NCI-H1092 (cell line): ENCODE measurements at places on chromosomes 6 and 20.

DNA sequence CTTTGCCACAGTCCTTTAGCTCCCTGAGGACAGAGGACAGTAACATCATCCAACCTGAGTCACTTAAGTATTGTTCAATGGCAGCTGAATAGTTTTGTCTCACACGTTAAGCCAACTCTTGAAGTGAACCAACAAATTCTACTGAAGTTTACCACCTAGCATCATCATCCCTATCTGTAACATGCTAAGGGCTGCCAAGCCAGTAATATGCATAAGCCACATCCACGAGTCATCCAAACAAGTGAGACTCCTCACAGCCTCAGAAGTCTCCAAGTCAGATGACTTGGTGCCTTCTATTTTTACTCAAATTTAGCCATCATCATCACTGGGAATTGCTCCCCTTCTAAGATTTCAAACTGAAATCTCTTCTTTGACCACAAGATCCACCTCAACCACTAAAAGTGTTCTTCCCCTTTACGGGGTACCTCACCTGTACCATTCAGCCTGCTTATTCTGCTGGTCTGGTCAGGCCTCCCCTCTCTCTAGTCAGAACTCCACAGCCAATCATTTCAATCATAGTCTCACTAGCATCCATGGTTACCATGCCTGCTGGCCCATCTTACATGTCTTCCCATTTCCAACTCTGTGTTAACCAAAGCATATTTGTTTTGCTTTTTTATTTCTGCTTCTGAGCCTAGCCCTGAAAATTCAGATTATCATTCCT lies 73.7 kb downstream of the DTNBP1 start:
- no peak for DNase-seq

- no peak for DNase-seq
Measured at GRCh38 chr6:69866351-69866769, at the start of gene COL19A1. COL19A1 (plus strand) TSS chr6:69866556; CDS start chr6:69879568, 13,012 bp downstream.

DNA sequence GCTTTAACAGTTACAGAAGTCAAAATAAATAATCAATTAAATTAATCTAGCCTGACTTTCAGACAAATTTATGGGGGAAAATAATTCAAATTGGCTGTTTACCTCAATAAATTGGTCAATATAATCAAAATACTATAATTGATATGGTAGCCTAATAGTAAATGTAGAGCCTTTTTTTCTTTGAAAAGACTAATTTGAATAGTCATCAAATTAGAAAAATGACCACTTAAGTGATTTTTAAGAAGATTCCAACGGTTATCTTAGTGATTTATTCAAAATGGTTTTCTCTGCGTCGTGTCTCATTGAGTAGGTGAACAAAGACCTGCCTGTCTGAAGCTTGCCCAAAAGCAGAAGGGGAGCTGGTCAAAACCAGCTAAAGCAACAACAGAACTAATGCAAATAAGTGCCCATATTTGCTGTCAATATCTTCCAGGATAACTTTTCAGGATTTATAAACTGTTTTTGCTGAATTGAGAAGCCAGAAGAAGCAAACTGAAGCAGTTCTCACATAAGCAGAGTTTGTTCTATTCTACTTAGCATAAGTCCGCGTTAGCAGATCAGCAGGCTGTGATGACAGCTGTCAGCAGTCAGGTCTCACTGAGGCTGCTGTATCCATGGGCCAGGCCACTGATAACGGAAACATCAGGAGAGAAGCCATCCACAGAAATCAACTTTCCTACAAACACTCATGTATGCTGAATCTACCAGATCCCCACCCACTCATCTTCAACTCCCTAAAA lies 7.0 kb downstream of the RCAN2 start:
- DNase-seq, result no peak

- peak; percentile 15 for DNase-seq
Measured at GRCh38 chr6:125714441-125715090, 34.9 kb upstream of the HEY2 start.

DNA sequence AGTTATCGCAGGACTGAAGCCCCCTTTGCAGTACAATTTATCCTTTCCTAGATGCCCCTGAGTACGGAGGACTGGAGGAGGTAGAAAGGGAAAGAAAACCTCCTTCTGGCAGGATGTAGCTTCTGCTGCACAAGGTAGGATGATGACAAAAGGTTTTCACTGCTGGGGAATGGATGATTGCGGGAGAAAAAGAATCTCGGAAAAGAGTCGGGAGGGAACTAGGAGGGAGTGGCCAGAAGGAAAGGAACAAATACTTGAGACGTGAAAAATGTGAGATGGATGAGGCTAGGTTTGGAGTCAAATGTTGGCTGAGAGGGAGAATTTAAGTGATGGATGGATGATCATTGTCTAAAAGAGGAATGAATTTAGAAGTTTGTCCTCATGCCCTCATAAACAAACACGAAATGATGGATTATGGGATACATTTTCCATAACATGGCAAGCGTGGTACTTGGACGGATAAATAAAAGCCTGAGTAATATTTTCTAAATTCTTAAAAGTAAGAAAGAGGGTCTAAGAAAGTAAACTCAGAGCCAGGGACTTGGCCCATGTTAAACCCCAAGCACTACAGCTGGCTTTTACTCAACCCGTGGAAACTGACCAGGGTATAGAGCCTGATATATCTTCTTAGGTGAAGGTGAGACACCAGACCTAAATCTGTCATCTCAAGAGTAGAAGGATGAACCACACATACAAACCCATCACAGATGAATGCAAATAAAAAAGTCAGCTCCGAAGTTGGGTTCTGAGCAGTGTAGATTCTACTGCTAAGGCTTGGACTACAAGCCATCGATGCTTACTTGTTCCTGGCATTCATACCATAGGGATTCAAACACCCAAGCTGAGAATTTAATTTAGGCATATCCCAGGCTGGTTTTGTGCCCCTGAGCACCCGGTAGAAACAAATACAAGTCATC lies 72.4 kb downstream of the HFE start:
- no peak for DNase-seq

GRCh38 chr6:141398949-141399348 lies 733.8 kb upstream of the GJE1 start:
- no peak for DNase-seq

DNA sequence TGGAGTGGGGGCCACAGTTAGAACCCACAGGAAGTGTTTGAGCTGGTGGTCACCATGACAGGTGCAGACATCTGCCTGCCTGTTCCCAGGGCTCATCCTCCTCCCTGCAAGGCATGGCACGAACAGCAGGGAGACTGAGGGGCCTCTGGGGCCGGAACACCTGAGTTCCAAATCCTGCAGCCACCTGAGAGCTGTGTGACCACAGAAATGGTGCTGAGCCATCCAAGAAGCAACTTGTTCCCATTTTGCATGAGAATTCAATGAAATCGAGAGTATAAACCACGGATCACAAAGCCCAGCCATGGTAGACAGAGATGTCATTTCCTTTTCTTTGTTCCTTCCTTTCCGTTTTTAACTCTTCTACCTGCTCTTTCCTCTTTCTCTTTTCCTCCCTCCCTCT lies 268.6 kb downstream of the FOXA2 start:
- DNase-seq, result no peak

DNA sequence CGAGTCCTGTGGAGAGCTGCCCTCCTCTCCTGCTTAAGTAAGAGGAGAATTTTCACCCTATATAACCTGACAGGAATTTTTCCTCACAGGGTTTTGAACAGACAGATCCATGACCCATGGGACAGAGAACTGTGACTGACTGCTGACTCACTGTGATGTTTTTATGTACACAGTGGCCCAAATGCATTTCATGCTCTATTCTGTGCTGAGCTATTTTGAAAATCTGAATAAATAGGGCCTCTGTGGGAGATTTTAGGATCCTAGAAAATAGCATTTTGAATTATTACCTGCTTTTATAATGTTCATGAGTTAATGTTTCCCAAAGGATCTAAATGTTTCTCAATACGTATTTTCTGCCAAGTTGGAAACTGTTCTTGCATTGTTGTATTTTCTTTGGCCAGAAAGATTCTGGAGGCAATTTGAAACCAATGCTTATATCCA lies 577.4 kb downstream of the HTR1B start:
- DNase-seq, result no peak

GRCh38 chr6:4853782-4854511 lies 77.7 kb downstream of the CDYL start:
- DNase-seq, result no peak

DNA sequence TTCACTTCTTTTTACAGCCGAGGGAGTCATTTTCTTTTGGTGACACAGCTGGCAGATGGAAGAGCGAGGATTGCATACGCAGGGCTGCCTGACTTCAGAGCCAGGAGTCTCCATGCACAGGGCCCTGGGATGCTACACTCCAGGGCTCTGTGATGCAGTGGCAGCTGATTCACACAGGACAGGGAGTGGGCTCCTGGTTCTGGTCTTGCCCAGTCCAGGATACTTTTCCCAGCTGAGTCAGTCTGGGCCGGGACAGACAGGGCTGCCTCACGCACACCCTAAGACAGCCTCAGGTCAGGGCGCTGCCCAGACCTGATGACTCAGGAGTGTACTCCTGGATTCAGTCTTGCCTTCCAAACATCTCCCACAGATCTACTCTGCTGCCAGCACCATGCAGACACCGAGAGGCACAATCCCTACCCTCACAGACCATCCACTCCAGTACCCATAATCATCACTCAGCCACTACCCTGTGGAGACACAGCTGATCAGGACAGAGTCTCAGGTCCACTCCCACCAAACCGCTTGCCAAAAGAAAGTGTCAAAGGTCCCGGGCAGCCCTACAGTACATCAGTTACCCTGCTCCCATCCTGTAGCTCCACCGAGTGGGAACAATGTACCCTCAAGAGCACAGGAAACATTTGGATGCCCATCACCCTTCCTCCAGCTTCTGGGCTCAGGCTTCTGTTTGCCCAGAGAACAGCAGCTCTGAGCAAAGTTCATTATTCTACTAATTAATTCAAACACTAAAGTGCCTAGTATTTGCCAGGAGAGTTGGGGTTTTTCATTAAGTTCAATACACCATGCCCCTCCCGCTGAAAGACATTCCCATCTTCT lies 11.5 kb downstream of the SDC4 start:
- DNase-seq, result no peak

GRCh38 chr6:87182321-87182720 lies 27.0 kb downstream of the ZNF292 start:
- DNase-seq, result no peak

GRCh38 chr6:162058281-162058875 lies 669.2 kb downstream of the PRKN start:
- no peak for DNase-seq

GRCh38 chr6:4806337-4806725 lies 30.1 kb downstream of the CDYL start:
- DNase-seq, result no peak

DNA sequence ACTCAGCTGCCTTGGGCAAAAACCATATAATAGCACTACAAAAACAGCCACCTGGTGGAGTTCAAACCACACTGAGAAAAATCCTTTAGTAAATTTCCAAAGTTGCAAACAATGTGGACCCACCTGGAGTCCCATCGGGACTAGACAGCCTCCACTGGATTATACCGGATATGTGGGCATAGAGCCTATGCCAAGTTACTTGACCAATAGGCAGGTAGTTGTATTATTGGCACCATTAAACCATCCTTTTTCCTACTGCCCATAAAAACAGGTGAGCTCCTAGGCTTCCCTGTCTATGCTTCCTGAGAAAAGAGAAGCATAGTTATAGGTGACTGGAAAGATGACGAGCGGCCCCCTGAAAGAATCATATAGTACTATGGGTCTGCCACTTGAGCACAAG lies 51.7 kb upstream of the ADGRF4 start:
- DNase-seq, result no peak

DNA sequence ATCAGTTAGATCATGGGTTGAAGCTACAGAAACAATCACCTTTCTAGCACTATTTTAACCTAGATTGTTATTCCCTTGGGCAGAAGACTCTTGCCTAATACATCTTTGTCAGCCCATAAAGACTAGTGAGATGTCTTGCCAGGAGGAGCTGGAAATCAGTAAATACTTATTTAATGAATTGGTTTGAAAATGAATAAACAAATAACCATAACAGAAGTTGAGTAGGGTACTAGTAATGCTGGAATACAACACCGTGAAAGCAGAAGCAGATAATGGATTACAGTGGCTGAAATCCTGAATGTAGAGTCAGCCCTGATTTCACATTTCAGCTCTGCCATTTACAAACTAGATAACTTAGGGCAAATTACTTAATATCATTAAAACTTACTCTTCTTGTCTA lies 236.1 kb downstream of the PACRG start:
- no peak for DNase-seq

DNA sequence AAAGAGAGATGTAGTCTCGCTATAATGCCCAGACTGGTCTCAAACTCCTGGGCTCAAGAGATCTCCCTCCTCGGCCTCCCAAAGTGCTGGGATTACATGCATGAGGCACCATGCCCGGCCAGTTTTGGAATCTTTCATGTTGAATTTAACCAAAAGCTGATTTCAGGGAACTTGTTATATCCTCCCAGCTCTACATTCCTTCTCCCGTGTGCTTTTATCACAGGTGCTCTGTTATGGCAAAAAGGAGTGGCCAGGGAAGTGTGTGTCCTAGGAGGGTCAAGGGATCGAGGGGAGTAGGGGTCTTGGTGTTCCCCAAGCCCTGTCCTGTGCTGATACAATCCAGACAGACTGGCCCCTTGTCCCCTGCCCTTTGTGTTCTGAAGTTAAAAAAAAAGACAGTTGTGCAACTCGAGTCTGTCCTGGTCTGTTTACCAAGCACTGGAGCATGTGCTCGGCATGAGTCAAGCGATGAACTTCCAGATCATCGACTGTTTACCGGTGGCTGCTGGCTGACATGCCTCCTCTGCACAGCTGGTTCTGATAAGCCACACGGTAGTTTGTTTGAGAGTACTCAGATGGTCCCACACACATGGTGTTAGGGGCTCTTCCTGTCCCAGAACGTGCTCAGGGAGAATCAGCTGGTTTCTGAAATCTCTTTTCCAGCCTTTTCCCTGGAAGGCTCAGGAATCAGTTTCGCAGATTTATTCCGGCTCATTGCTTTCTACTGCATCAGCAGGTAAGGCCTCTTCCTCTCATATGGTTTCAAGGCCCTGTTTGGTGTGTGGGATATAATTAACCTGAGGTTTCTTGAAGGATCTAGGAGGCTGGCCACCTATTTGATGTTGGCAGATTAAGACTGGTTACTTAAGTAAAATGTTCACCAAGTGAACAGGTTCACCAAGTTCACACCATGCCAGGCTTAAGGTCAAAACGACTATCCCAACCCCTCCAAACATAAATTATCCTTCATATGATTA lies 52.6 kb upstream of the NAA20 start:
- DNase-seq, result no peak

DNA sequence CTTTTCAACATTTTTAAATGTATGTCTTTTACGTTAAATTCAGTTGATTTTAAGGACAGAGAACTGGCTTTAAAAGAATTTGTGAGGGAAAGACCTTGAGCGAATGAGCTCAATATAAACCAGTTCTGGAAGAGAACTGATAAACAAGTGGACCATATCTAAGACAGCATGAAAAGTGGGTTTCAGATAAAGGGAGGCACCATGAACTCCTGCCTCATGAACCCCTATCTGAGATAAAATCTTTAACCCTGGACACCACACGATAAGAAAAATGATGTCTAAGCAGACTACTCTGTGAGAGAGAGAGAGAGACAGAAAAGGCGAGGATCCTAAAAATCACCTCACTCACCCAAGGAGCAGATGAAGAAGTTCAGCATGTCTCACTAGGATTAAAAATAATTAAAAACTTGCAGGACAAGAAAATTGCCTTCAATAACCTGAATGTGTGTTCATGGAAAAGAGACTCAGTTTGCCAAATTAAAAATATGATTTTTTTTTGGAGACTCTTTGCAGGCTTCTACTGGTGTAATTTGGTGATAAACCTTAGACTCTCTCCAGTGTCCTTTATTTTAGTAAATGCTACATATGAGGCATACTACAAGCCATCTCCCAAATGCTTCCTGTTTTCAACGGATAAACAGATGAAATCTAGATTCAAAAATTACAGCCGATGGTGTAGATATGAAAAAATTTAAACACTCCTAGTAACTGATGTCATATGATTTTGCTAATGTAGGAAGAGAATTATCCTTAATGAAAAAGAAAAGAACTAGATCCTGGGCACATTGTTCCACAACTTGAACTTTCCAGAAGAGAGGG lies 299.5 kb downstream of the ADGB start:
- DNase-seq, result no peak
